ENCODE measurements at places on chromosomes 13 and 19.

DNA sequence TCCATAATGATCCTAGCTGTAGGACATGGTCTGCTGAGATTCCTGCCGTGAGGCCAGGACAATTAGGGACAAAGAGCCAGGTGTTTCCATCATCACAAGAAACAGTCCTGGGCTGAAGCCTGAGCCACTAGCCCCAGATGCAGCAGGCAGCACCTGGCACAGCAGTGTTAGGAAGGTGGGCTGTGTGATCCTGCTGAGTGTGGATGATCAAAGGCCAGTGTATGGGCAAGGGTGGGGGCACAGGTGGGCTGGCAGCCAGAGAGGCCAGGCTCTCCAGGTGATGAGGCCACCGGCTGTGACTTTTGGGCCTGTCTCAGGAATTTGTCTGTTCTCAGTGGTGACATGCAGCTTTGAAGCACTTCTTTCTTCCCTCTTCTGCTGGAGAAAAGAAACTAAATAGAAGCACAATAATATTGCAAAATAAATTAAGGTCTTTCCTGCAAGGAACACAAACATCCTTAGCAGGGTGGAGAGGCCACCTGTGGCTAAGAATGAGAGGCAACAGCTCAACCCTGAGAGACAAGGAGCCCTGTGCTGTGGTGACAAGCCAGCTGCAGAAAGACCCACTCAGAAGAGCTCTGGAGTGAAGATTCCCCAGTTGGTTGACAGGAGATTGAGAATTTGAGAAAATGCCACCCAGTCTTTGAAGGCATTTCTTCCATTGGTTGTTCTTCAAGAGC is 127.6 kb downstream of the KATNAL1 start:
- no peak for DNase-seq

DNA sequence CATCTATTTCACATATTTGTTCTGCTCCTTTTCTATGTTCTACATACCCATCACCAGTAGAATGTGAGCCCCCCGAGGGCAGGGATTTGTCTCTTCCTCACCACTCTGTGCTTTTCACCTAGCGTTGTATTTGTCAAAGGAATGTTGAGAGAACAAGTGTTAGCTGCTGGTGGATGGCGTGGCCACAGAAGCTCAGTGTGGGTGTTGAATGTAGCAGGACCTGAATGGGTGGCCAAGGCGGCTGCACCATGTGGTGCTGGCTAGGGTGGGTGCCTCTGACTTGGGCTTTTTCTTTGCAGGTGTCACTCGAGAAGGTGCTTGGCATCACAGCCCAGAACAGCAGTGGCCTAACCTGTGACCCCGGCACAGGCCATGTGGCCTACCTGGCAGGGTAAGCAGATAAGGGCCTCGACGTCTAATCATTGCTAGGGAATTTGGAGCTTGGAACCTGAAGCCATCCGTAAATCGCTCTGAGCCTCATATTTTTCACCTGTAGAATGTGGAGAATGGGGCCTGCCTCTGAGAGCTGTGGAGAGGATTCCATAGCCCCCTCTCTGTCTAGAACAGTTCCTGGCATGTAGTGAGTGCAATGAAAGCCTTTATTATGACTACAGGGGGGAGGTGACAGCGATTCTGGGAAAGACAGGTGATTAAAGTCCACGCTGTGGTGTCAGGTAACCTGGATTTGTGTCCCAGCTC is 3.9 kb downstream of the WDR62 start:
- no peak for DNase-seq

DNA sequence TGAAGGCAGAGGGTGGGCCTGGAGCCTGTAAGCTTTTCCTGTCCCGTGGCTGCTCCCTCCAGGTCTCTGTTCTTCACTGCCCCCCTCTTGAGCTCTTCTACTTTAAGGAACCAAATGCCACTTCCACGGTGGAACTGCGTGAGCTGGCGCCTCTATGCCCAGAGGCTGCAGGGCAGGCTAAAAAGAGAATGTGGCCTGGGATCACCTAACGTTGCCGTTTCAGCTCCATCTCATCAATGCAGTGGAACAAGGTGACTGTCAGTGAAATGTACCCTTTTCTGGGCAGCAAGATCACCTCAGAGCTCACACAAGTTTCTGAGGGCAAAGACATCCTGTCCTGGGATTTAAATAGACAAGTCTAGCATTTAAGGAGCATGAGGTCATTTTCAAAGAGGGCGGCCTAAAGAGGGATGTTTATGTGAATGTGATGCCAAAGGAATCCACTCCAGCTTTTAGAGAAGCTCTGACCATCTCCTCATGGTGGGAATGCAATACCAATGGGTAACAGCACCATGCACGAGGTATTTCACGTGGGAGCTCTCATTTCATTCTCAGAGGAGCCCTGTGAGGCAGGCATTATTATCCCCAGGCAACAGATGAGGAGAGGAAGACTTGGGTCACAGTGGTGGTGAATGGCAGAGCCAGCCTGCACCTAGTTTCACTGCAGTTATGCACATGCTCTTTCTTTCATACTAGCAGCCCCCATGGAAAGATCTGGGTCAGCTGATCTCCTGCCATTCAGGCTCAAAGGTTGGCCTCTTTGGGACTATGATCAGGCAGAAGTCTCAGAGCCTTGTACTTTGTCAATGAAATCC is 39.3 kb downstream of the RGCC start:
- peak; percentile 61 for DNase-seq

DNA sequence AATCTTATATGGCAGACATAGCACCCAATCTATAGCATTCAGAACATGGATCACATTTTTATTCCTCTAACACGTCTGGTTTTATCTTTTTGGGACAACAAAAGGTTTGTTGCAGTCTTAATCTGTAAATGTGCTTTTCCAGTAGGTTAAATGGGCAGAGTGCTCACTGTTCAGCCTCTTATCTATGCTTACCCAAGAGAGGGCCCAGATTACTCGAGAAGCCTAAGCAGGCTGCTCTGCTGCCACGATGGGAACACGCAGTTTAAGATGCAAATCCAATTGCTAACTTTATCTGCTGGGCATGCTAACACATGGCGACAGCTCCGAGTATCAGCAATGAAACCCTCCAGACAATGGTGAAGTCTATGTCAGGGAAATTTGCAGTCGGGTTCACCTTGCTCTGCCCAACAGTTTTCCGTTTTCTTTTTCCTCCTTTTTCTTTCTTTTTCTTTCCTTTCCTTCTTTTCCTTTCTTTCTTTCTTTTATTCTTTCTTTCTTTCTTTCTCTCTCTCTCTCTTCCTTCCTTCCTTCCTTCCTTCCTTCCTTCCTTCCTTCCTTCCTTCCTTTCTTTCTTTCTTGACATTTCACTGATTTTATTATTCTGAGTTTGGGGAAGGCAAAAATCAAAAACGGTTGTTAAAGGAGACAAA is 115.3 kb downstream of the RBM26 start:
- DNase-seq: no peak

DNA sequence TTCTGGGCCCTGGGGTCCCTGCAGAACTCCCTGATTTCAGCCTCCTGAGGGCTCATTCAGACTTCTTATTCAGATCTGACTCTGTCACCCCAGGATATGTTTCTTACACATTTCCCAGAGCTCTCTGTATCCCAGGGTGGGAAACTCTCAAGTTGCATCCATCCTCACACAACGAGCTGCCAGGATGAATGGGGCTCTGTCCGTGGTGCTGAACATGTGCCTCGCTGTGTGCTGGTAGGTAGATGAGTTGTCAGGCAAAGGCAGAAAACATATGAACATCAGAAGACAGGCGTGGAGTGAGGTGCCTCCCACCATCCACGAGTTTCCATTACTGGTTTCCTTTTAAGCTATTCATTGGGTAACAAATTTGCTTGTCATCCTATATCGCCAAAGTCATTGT is 11.4 kb upstream of the IGFL1 start:
- peak; percentile 39 for DNase-seq

DNA sequence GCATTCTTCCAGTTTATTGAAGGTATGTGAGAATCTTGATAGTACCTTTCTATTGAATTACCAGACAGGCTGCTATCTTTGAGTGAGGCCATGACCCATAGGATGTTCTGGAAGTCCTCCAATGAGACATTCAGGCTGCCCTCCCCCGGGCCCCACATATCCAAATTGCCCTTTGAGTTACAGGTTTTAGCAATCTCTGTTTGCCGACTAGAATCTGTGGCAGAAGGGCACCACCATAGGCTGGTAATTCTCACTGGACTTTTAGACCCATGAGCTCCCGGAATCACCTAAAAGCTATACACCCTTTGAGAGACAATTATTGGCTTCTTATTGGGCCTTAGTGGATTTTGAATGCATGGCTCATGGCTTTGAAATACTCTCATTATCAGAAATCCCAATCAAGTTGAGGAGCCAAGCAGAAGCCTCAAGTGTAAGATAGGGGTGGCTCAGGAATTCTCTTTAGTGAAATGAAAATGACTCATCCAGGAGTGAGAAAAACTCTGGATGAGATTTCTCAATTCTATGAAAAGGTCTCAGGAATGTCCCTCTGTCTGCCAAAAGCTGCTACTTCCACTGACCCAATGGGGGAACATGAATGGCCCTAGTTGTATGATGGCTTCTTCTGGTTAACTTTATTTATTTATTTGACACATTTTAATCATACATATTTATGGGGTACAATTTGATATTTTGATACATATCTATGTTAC is 172.1 kb upstream of the CSNK1A1L start:
- peak; percentile 67 for DNase-seq

GRCh38 chr19:16904599-16904998 is 15.8 kb downstream of the F2RL3 start:
- no peak for DNase-seq

GRCh38 chr13:48492096-48492440 is 40.8 kb downstream of the RCBTB2 start:
- DNase-seq: no peak

DNA sequence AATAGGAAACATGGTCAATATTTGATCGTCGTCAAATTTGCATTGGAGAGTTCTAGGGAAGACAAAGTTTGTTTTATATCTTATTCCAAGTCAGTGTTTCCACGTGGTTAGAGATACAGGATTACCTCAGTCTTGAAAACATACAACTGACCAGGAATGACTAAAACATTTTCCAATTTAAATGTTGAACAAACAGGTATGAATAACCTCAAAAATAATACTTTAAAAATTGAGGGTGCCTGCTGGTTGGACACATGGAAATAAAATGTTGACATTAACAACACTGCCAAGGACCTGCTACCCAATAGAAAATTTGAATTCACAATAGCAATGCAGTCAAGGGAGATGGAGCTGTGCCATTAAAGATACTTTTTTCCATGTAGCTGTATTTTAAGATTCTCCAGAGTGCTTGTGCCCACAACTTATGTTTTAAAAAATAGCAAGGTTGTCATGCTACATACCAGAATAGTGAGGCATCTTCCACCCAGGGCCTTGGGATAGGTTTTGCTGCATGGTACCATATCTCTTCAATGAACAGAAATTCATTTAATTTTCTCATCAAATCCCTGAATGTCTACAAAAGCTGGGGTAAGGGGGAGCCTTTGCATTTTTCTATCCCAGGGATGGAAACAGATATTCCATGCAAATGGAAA is 260.8 kb downstream of the EFNB2 start:
- peak; percentile 60 for DNase-seq

- no peak for DNase-seq
Observed at GRCh38 chr19:38638461-38638860, 9.0 kb upstream of the ACTN4 start.

DNA sequence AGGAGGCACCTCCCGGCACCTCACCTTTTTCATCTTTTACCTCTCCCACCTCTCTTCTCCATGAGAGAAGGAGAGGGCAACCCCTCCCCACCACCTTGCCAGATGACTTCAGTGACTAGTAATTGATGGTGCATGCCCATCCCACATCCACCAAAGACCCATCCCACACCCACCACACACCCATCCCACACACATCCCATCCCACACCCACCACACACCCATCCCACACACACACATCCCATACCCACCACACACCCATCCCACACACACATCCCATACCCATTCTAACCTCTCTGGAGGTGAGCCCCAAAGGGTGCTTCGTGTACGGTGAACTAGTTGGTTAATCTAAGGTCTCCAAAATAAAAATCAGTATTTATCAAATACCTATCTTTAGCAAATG is 44.7 kb downstream of the STK24 start:
- DNase-seq: no peak

- DNase-seq: no peak
Observed at GRCh38 chr19:36149673-36150406, 2.4 kb downstream of the COX7A1 start.

GRCh38 chr19:28224441-28224840 is 988.5 kb downstream of the UQCRFS1 start:
- no peak for DNase-seq

- peak; percentile 89 for DNase-seq
Observed at GRCh38 chr13:29925457-29926097, 75.2 kb upstream of the UBL3 start.

GRCh38 chr13:74210693-74211393 is 76.6 kb upstream of the KLF12 start:
- DNase-seq: peak; percentile 100

DNA sequence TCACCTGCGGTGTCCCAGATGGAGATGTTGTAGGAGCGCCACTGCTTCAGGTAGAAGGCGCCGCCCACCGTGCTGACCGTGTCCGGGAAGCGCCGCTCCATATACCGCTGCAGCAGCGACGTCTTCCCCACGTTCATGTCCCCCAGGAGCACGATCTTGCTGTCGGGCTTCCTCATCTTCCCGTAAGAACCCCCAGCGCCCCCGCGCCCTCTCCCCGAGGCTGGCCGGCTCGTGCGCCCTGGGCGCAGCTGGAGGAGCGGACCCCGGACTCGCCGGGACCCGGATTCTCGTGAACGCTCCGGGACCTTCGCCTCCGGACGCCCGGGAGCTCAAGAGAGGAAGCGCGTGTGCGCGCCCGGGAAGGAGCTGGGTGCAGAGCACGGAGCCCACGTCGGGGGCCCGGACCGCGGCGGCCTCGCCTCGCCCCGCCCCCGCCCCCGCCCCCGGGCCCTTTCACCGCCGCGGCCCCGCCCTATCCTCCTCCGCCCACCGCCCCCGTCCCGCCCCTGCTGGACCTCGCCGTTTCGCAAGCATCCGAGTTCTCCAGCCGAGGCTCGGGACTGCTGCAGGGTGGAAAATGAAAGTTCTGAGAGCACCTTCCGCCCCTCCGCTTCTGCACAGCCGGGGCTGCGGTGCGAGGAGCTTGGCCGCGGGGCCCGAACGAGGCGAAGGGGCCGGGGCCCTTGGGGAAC is at the start of gene RAB20:
Gene RAB20 (minus strand): TSS at position 379 of the 692 bp plus-strand sequence. CDS start 203 bp downstream, at position 176.
- peak; percentile 83 for DNase-seq

DNA sequence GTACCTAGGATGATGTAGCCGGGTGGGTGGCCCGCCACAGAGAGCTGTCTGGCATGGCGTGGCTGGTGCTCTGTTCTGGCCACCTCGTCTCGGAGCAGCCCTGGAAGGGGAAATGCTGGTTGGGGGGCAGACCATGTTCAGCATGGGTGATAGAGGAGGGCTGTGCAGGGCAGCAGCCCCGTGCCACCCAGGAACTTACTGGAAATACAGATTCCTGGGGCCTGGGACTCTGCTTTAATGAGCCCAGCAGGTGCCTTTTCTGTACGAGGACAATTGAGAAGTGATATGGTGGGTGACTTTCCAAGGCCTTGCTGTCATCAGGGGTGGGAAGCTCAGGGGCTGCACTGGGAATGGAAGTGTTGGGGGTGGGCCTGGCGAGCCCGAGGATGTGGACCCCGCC is 24.7 kb downstream of the SMARCA4 start:
- DNase-seq: no peak

GRCh38 chr13:94667190-94667589 is 45.2 kb downstream of the SOX21 start:
- no peak for DNase-seq

- no peak for DNase-seq
Observed at GRCh38 chr13:90032841-90033493, 1314.5 kb upstream of the MIR17HG start.

GRCh38 chr19:44745341-44745831 is 3.1 kb upstream of the BCL3 start:
- DNase-seq: peak; percentile 88

Measured in fibroblast of skin of scalp (primary cell).